ENCODE measurements at places on chromosomes 4 and X.

- DNase-seq, result no peak
These were observed 489.4 kb downstream of the TECRL start for GRCh38 chr4:63919636-63920365.

GRCh38 chr4:51960486-51960885 lies 59.7 kb downstream of the LRRC66 start:
- DNase-seq, result no peak

GRCh38 chr4:600166-600565 lies 24.1 kb upstream of the TMEM271 start:
- DNase-seq, result no peak

DNA sequence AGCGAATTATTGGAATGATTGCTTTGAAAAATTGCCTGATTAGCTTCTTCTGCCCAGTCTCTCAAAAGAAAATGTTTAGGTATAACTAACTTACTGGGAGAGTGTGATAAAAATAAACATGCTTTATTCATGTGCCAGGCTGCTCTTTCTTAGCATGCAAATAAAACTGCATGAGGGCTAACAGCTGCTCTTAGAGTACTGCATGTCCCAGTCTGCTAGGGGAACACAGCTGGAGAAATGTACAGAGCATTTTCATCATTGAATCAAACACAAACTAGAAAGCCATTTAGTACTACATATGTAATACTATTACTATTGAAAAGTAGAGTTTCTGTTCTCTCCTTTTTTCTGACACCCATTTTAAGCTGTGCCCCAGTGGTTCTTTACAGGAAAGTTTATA lies 726.0 kb downstream of the GRID2 start:
- DNase-seq, result no peak

DNA sequence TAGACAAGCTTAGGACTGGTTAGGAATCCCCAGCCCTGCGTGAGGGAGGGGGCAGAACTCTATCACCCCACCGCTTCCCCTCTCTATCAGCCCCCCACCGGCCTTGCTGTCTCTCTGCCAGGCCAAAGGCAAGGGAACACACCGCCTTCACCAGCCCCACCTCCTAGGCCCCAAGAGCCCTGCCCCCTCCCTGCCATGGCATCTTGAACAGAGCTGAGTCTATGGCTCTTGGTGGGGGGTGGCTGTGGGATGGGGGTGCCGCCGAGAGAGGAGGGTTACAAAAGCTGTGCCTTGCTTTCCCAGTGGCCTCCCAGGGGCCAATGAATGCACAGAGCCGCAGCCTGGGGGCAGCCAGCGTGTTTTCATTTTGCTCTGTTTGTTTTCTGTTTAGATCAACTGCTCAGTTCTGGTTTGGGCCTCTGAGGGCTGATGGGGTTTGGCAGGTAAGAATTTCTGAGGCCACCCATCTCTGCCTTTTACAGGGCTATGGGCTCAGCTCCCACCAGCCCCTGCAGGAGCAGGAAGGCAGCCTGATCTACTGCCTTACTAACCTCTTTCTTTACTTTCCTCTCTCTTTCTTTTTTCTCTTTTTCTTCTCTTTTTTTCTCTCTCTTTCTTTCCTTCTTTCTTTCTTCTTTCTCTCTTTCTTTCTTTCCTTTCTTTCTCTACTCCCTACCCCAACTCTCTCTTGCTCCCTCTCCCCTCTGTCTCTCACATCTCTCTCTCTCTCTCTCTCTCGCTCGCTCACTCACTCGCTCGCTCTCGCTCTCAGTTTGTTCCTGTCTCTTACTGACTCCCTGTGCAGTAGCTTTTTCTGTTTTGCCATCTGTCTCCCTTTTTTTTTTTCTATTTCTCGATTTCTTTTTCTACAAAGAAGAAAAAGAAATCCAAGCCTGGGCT lies 128.3 kb downstream of the PJA1 start:
- DNase-seq, result no peak
